ENCODE measurements at places on chromosomes 7 and 10. TPM values are rescaled to one million over a fixed set of nuclear protein-coding genes. Genes with fewer than 3 reads are reported as not detected.

The PGAM2 gene
- total RNA-seq, result not detected

The ADGRA1 gene
- 0.43 TPM for total RNA-seq

The OR2A1 gene
- not detected for total RNA-seq

DNA sequence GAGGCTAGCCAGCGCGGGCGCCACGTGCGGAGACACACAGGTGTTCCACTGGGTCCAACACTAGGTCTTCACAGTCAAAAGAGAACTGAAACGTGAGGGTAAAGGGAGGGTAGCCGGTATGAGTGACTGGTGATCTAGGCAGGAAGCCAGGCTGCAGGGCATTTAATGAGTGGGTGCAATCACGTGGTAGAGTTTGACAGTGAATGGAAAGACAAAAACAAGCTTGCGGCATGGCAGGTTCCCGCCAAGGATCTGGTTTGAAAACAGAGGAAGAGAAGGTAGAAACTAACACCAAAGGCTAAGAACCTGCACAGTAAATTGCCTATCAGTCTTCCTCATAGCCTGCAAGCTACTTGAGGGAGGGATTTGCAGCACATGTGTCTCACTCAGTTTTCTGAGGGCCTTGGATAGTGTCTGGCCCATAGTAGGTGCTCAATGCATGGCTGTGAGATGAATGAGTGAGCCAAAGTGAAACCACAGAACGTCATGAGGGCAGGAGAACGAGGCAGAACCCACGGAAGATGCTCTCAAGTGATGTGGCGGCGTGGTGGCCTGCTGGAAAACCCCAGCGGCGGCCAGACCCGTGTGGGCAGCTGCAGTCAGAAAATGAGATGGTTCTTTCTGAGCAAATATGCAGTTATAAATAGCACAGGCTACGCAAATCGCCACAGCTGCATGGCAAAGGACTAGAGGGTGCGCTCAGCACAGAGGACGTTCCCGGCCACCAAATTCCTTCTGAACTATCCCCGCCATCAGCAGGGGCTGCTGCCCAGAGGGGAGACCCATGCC lies 183.6 kb upstream of the NFE2L3 start:
- no peak for DNase-seq

GRCh38 chr10:93478873-93479272 lies 3.3 kb downstream of the MYOF start:
- no peak for DNase-seq

- DNase-seq, result peak; percentile 87
Observed at GRCh38 chr7:117019786-117020590, 66.7 kb downstream of the ST7 start.

DNA sequence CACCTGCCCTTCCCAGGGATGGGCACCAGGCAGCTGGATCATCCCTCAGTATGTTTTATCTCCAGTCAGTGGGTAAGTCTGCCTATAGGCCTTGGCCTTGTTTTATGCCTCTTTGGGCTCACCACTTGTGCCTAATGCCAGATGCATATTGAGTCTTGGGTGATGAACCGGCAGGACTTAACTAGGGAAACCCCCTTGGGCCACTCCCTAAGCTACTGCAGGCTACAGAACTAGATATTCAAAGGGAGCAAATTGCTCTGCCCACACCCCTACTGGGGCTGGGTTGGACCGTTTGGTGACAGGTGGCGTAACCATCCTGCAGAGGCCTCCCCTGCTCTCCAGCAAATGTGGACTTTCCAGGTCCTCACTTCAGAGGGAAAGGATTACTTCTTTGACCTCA lies 115.7 kb upstream of the GDF10 start:
- DNase-seq, result no peak

DNA sequence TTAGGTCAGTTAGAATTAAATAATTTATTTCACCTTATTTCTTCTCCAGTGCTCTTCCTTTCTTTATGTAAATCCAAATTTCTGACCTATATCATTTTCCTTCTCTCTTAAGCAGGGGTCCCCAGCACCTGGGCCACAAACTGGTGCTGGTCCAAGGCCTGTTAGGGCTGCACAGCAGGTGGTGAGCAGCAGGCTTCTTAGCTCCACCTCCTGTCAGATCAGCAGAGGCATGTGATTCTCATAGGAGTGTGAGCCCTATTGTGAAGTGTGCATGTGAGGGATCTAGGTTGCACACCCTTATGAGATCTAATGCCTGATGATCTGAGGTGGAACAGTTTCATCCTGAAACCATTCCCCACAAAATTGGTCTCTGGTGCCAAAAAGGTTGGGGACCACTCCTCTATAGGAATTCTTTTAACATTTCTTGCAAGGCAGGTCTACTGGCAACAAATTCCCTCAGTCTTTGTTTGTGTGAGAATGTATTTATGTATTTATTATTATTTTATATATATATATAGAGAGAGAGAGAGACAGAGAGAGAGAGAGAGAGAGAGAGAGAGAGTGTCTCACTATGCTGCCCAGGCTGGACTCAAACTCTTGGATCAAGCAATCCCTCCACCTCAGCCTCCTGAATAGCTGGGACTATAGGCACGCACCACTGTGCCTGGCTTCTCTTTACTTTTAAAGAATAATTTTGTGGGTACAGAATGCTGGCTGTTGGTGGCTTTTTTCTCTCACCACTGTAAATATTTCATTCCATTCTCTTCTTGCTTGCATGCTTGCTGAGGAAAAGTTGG lies 4.3 kb upstream of the ABCC2 start:
- DNase-seq, result peak; percentile 59

DNA sequence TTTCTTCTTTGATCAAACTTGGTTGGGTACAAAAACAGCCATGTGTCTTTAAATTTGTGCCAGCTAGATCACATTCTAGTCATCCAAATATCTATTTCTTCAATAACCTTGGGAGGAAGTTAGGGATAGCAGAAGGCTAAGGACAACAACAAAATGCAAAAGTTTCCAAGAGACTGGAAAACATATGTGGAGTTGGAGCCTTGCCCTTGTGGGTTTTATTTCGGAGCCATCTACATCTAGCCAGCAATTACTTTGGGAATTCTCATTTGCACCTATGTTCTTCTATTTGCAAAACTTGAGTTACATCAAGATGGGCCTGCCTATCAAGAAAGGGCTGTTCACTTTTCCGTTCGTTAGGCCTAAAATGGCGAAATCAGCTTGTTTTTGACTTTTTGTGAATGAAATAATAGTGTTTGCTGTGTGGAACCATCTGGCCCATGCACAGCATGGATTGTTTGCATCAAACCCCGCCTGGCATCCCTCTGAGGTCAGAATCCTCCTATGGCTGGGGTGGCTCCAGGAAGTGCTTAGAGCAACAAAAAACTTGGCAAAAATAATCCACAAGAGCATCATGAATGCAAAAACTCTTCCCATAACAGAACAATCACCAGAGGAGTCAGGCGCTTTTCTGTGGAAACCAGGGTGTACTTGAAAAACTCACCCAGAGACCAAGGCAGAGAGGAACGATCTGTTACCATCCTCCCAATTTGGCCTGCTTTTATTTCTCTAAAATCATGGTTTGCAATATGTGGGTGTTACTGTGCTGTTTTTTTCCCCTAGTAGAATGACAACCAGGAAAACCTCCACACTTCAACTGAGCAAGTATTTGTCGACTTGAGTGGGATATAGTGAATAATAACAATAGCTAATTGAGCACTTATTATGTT lies 36.2 kb upstream of the XPNPEP1 start:
- DNase-seq, result no peak

DNA sequence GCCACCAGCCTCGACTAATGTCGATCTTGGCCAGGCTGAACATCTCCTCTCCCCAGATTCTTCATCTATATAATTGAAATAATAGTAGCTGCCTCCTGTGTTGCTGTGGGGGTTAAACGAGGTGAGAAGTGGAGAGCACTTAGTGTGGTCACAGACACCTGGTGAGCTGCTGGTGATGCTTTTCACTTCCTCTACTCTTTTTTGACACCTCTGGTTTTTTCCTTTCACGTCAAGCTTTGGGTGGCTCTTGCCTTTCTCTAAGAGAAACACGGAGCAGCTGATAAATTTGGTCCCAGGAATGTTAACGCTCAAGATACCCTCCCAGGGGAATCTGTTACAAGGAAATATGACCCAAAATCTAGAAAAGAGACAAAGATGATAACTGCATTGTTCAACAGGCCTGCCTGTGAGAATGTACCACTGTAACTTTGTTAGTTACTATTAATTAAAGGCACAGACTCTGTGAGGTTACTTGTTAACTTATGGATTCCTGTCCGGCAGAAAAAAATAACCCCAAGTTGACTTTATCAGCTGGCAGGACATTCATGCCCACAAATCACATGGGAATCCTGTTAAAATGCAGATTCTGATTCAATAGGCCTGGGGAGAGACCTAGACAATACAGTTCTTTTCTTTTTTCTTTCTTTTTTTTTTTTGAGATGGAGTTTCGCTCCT lies 9.5 kb upstream of the NPFFR1 start:
- no peak for DNase-seq

DNA sequence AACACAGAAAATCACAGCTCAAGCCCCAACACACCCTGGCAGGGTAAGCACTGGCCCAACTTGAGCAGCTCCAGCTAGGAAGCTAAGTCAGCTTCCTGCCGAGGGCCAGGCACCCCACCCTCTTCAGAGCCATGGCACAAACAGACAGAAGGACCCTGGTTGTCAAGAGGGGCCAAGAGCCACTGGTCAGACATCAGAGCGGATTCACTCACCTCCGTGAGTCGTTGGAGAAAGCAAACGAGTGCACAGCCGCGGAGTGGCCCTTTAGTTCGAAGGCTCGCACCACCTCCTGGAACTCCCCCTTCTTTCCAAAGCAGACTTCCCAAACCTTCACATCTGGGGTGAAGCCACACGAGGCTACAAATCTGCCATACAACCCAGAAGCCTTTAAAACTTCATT lies 7.4 kb downstream of the TBL2 start:
- no peak for DNase-seq

DNA sequence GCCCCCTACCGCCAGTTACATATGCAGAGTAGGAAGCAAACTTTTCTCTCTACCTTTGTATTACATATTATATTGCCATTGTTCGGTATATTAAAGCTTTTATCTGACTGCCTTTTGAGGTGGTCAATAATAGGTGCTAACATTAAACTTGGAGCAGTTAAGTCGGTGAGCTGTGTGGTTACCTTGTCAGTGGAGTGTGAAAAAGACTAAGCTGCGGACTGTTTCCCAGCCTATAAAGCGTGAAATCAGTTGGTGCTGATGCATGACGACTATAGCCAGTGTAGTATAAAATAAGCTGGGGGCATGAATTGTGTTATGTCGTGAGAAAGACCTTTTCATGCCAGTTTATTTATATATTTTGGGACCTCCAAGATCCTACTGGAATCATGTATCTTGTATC lies 33.7 kb downstream of the R3HCC1L start:
- no peak for DNase-seq

DNA sequence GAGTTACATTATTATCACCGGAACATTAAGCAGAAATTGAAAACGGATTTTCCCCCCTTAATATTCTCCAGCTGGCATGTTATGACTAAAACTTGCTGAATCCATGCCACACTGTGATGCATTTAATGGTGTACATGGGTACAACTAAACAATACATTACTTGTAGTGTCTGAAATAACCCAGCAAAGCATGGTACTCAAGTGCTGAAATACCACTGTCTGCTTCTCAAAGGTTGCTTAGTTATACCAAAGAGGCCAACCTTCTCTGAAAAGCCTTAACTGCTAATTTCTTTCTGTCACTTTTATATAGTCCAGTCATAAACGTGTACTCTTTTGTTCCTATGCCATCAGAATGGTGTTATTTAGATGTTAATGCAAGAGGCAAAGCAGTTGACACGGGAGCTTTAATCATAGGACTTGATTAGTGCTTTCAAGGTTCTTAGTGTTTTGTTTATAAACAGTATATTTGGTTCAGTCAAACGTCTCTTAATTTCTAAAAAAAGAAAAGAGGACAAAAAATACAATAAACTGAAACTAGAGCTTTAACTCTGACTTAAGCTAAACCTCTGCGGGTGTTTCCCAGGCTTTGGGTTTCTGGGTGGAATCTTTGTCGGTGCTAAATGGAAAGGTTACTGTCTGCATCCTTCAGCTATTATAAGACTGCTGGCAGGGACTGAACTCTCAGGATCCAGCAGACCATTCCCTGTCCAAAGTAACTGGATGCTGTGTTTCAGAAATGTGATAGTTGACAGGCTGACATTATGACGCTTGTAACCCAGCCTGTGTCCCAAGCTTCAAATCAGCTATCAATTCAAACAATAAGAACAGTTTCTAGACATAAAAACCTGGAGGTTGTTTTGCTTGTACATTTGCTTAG lies 202.6 kb downstream of the PPP1R3A start:
- DNase-seq, result no peak

- DNase-seq, result no peak
Observed at GRCh38 chr10:62442894-62443669, 68.9 kb downstream of the ZNF365 start.

GRCh38 chr10:97923476-97923875 lies 73.8 kb downstream of the GOLGA7B start:
- no peak for DNase-seq

GRCh38 chr7:30874656-30875302 lies 36.9 kb upstream of the AQP1 start:
- DNase-seq, result no peak

- DNase-seq, result peak; percentile 38
Observed at GRCh38 chr7:33904681-33905388, 504 bp upstream of the BMPER start.

DNA sequence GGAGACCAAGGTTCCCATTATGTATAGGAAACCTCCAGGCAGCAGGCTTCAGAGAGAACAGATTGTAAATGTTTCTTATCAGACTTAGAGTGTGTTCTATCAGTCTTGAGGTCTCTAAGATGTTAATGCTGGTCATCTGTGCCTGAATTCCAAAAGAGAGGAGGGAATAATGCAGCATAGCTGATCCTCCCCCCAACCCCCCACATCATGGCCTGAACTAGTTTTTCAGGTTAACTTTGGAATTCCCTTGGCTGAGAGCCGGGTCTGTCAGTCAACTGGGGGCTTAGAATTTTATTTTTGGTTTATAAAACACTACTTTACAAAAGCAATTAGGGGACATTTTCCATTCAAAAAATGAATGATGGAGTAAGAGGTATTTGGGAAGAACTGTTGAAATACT lies 184.3 kb downstream of the NEBL start:
- DNase-seq, result no peak

Data from A172 (cell line).